Thymus (tissue), 14 donors: ENCODE measurements at places on chromosomes 6 and 20.

- H3K4me1 ChIP-seq, result no peaks in the 10 kb centered on the region
- H3K4me3 ChIP-seq, result no peak overlapping the region
- H3K27ac ChIP-seq, result no peak overlapping the region
- no peaks in the 10 kb centered on the region for H3K36me3 ChIP-seq
- no peaks in the 10 kb centered on the region for H3K27me3 ChIP-seq
These were observed 57.4 kb upstream of the TFAP2D start for GRCh38 chr6:50655848-50656453.

DNA sequence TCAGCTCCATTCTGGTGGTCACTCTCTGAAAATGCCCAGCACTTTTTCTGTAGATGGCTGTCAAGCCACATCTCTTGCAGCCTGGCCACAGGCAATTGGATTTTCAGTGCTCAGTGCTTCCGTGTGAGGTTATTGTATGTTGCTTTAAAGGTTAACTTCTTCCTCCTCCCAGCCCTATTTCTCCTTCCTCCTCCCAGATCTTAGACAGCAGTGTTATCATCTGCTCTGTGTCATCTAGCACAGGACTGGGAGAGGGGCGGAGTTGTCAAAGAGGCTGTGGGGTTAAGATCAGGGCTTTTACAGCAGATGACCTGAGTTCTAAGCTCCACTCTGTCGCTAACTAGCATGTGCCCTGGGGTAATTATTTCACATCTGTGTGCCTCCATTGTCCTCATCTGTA is 129.0 kb downstream of the PHACTR3 start:
- no peak overlapping the region for H3K4me3 ChIP-seq
- H3K4me1 ChIP-seq, result no peaks in the 10 kb centered on the region
- no peak for DNase-seq
- H3K27ac ChIP-seq, result no peak overlapping the region

DNA sequence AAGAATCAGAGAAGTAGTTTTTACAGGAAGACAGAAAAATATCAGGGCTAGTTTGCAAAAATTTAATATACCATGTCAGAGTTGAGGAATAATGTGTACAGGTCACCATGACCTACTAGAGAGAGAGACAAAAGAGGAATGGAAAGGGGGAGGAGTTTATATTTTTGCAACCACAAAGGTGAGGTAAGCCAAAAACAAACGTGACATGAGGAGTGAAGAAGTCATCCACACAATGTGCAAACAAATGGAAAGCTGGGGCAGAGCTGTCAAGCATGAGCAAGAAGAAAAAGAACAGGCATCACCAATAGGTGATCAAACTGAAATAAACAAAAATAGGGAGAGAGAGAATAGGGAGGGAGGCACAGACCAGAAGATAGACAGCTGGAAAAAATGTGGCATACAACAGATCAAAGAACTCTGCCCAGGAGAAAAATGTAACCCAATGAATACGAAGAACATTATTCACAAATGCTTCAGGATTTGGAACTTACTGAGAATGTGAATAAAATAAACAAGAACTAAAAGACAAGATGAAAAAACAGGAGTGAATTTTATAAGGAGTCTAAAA is 15.5 kb downstream of the RARS2 start:
- no peak overlapping the region for H3K4me3 ChIP-seq
- DNase-seq, result no peak
- no peaks in the 10 kb centered on the region for H3K36me3 ChIP-seq
- peak overlapping the region; percentile 31 for H3K27ac ChIP-seq

- no peaks in the 10 kb centered on the region for H3K36me3 ChIP-seq
- no peak overlapping the region for H3K4me3 ChIP-seq
- H3K27ac ChIP-seq, result no peak overlapping the region
- DNase-seq, result no peak
- no peaks in the 10 kb centered on the region for H3K4me1 ChIP-seq
These were observed 351.4 kb upstream of the CDH4 start for GRCh38 chr20:60900618-60901017.

GRCh38 chr6:134398453-134398852 is 80.5 kb upstream of the SGK1 start:
- no peak overlapping the region for H3K4me3 ChIP-seq
- H3K4me1 ChIP-seq, result no peaks in the 10 kb centered on the region
- H3K27me3 ChIP-seq, result no peaks in the 10 kb centered on the region
- no peak overlapping the region for H3K27ac ChIP-seq

GRCh38 chr6:34560366-34561226 is 4.5 kb upstream of the SPDEF start:
- no peaks in the 10 kb centered on the region for H3K27me3 ChIP-seq
- no peak for DNase-seq
- no peak overlapping the region for H3K27ac ChIP-seq
- H3K36me3 ChIP-seq, result no peaks in the 10 kb centered on the region
- no peak overlapping the region for H3K4me3 ChIP-seq

DNA sequence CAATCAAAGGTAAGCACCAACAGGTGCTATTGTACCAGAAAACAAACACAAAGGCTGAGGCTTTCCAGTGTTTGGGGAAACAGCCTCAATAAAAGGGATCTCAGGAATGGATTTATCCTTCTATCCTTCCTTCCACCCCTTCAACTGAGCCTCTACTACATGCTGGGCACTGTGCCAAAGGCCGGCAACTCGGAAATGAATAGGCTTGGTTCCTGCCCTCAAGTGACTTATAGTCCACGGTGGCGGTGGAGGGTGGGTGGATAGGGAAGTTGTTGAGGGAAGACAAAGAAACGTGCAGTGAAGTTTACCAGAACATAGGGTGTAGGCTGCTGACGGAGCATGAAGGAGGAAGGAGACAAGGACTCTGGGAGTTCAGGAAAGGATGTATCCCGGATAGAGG is 73.4 kb upstream of the TAB2 start:
- H3K27me3 ChIP-seq, result no peaks in the 10 kb centered on the region
- H3K4me1 ChIP-seq, result no peaks in the 10 kb centered on the region
- H3K36me3 ChIP-seq, result no peaks in the 10 kb centered on the region
- no peak overlapping the region for H3K27ac ChIP-seq

DNA sequence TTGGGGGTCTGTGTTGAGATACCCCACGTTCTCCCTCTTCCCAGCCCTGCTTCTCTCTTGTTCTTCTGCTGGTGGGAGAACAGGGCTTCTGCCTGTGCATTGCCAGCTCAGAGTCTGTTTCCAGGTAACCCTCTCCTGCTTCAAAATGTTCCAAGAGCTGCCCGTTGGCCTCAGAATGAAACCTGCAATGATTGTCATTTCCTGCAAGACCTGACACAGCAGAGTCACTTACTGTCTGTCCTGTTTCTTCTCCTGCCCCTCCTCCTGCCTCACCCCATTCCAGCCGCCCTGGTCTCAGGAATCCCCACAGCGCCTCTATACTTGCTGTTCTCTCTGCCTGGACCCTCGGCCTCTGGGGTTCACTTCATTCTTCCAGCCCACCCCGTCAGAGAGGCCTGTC is 81.4 kb upstream of the ARID1B start:
- H3K27me3 ChIP-seq, result no peaks in the 10 kb centered on the region
- H3K4me1 ChIP-seq, result peaks cover 14% of the 10 kb centered on the region
- no peak for DNase-seq
- no peak overlapping the region for H3K27ac ChIP-seq
- H3K36me3 ChIP-seq, result no peaks in the 10 kb centered on the region
- H3K4me3 ChIP-seq, result no peak overlapping the region

GRCh38 chr6:89749918-89750317 is 69.7 kb downstream of the MDN1 start:
- no peak for DNase-seq
- H3K36me3 ChIP-seq, result peaks cover 13% of the 10 kb centered on the region
- H3K4me3 ChIP-seq, result no peak overlapping the region
- no peak overlapping the region for H3K27ac ChIP-seq
- no peaks in the 10 kb centered on the region for H3K4me1 ChIP-seq

DNA sequence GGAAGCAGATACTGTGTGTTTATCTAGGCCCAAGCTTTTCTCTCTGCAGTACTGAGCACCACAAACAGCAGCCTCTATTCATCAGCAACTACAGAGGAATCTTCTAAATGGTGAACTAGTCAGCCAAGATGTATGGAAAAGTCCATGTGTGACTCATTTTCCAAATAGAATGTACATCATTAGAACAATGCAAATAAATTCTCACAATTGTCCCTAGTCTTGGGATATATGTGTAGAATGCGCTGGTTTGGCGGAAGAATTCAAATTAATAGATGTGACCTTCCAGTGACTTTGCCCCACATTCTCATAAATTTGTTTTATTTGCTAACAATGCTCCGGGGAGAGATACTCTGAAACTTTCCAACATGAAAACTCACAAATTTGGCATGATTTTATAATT is 436.2 kb downstream of the CBLN4 start:
- H3K27me3 ChIP-seq, result no peaks in the 10 kb centered on the region
- DNase-seq, result no peak
- no peak overlapping the region for H3K27ac ChIP-seq
- H3K4me1 ChIP-seq, result no peaks in the 10 kb centered on the region
- H3K36me3 ChIP-seq, result no peaks in the 10 kb centered on the region

DNA sequence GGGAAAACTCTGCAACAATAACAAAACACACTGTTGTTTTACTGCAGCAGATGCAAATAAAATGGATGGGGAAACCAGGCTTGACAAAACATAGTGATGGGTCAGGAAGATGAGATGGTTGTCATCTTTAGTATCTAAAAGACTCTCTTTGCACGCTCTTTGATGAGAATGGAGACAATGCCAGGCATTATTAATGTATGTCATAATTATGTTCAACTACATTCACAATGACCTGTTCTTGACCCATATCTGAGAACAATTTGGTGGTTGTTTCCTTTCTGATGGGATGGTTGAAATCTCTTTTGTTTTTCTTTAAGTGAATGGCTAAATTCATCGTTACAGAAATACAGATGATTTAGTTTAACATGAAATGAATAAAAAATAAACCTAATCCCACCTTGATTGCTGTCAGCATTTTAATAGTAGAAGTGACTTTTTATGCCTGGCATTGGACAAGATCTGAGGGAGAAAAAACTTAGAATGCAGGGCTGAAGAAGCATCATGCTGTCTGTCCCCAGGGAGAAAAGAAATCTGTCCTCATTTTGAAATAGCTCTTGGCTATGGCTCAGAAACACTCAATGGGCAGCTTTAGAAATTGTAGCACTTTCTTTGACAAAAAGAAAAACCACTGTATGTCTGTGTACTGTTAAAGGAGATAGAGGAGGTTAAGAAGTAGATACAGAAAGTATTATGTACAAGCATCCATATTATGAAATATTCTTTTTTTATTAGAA is 12.4 kb upstream of the GRIK2 start:
- DNase-seq, result no peak
- no peaks in the 10 kb centered on the region for H3K4me1 ChIP-seq
- H3K27me3 ChIP-seq, result no peaks in the 10 kb centered on the region
- H3K36me3 ChIP-seq, result no peaks in the 10 kb centered on the region
- no peak overlapping the region for H3K4me3 ChIP-seq

DNA sequence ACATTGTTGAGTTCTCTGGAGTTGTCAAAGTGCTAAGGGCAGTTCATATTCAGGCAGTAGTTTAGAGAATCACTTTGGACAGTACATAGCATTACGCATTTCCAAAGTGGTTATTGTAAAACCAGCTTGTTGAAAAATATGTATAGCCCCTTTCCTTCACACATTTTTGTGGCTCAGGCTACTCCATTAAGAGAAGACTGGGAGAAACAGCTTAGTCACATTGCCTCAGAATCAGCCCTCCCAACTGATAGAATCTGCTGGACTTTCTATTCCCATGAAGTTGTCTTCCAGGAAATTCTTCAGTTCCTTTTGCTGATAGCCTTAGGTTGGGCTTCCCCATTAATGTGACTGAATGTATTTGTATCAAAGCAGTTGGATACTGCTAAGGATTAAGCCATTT is 39.5 kb upstream of the HDGFL1 start:
- no peak overlapping the region for H3K27ac ChIP-seq
- no peaks in the 10 kb centered on the region for H3K27me3 ChIP-seq
- DNase-seq, result no peak
- H3K36me3 ChIP-seq, result no peaks in the 10 kb centered on the region

DNA sequence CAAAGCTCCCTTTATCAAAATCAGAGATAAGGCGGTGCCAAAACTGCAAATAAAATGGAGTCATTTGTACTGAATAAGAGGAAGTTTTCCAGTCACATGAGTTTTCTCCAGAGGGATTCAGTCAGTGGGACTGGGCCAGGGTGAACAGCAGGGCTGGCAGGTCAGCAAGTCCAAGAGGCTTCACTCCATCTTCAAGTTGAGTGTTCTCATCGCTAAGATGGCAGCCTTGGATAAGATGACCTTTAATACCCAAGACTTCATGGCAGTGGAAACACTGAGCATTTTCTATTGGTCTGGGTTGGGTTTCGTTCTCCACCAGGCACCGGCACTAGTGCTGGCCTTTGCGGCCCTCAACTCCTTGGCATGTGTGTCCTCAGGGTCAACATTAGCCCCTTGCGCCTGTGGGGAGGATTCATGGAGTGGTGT is 29.3 kb upstream of the IGF2R start:
- no peak overlapping the region for H3K4me3 ChIP-seq
- no peaks in the 10 kb centered on the region for H3K4me1 ChIP-seq
- no peaks in the 10 kb centered on the region for H3K27me3 ChIP-seq
- no peaks in the 10 kb centered on the region for H3K36me3 ChIP-seq
- no peak for DNase-seq

DNA sequence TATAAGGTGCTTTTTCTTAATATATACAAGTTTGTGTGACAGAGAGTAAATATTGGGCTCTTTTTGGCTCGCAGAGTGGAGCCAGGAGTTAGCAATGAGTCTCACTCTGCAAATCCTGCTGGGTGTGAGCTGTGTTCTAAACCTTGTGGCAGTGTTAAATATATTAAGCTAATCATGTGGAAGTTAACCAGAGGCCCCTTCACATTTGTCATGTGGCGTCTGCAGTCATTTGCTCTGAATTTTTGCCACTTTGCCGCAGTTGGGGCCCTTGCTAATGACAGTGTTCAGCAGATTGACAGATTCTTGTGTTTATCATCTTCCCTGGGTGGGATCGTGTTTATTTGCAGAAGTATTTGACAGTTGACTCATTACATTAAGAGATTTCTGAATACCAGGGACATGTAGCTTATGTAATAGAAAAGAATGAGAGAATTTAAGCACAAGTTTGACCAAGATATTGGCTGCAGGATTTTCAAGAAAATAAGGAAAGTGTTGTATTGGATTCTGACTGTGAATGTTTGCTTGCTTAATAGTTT is 37.9 kb downstream of the SPATA2 start:
- H3K36me3 ChIP-seq, result peaks cover 52% of the 10 kb centered on the region
- DNase-seq, result no peak
- H3K27ac ChIP-seq, result no peak overlapping the region
- no peaks in the 10 kb centered on the region for H3K4me1 ChIP-seq
- no peak overlapping the region for H3K4me3 ChIP-seq

GRCh38 chr6:2086326-2086965 is 159.0 kb downstream of the GMDS start:
- no peak overlapping the region for H3K4me3 ChIP-seq
- no peak overlapping the region for H3K27ac ChIP-seq
- no peaks in the 10 kb centered on the region for H3K27me3 ChIP-seq
- no peaks in the 10 kb centered on the region for H3K36me3 ChIP-seq
- DNase-seq, result no peak

- H3K36me3 ChIP-seq, result no peaks in the 10 kb centered on the region
- H3K27me3 ChIP-seq, result no peaks in the 10 kb centered on the region
- DNase-seq, result no peak
- H3K4me1 ChIP-seq, result no peaks in the 10 kb centered on the region
These were observed 68.0 kb upstream of the NXT1 start for GRCh38 chr20:23282546-23282945.

GRCh38 chr20:20489648-20490341 is 121.9 kb downstream of the INSM1 start:
- H3K4me3 ChIP-seq, result no peak overlapping the region
- peaks cover 3% of the 10 kb centered on the region for H3K4me1 ChIP-seq
- DNase-seq, result no peak
